Psoas muscle (tissue), 8 donors: ENCODE measurements at places on chromosomes 6 and 20. TPM values are rescaled to one million over a fixed set of nuclear protein-coding genes. Genes with fewer than 3 reads are reported as not detected.

DNA sequence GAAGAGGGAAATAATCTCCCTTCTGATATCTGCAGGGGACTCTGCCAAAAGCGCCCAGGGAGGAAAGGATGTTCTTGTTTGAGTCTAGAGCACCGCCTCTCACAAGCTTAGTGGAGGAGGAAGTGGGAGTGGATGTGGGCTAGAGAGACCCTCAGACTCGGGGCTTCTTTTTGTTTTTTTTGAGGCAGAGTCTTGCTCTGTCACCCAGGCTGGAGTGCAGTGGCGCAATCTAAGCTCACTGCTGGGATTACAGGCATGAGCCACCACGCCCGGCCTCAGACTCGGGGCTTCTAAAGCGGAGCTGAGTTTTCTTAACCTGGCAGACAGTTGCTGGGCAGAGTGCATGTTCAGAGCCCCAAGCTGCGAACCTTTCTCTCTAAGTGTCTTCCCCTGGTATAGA lies 310.8 kb downstream of the BMP7 start:
- no peak for DNase-seq

GRCh38 chr6:139841794-139842215 lies 467.4 kb upstream of the CITED2 start:
- no peak for DNase-seq

DNA sequence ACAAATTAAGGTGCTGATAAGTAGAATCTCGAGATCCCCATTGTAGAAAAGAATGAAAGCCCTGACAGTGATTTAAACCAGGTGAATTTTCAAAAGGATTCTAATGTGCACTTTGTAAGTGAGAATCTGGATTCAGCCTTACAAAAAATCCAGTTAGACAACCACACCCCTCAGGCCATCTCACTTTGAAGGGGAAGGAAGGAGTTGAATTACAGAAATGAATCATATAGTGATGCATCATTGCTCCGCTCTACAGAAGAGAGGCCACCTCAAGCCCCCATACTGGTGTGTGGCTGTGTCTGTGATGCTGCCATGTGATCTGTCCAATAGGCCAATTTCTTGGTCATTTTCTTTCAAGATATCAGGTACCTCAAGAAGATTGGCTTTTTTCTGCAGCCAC lies 85.5 kb upstream of the NT5E start:
- DNase-seq: no peak

TMEM14B gene
- 81.2 TPM for total RNA-seq

DNA sequence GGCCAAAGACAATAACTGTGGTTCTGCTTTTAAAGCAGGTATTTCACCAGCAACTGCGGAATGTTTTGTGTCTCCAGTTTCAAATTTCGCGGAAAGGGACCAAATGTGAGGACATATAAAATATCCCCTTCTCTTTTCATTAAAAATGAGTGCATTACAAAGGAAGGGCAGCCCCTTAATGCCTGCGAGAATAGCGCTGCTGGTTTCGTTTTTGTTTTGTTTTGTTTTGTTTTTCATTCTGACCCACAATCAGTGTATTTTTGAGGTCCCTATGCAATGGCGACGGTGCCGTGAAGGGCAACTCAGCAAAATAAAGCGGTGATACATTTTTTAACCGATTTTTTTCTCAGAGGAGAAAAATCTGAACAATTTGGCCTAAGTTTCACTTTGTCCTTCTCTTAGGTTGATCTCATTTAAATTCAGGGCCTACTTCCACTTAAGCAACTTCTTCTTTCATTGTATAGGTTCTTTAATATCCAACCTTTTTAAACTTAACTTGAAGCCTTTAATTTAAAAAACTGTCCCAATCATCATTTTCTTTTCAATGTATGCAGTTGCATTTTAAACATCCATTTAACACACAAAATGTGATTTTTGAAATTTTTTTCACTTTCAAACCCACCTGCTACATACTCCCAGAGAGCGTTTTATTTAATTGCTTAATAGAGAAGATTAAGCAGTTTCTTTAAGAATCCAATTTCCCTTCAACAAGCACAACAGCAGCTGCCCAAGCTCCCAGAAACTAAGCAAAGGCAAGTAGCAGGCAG lies 2.9 kb upstream of the HIVEP2 start:
- DNase-seq: no peak

DNA sequence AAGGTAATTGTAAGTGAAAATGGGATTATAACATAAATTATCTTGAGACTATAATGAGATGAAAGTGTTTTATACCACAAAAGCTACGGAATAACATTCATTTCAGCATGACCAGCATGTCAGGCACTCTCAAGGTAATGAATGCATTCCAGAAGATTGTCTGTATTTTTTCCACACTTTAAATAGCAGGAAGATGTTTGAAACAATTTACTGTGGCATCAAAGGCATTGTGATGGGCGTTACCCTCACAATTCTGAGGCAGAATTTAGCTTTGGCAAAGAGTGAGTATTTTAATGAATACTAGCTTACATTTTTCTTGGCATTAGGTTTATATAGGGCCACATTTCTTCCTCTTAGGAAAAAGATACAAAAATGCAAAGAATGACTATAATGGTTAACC lies 627.2 kb downstream of the BCKDHB start:
- no peak for DNase-seq

GRCh38 chr20:8267009-8267408 lies 134.9 kb downstream of the PLCB1 start:
- no peak for DNase-seq

DNA sequence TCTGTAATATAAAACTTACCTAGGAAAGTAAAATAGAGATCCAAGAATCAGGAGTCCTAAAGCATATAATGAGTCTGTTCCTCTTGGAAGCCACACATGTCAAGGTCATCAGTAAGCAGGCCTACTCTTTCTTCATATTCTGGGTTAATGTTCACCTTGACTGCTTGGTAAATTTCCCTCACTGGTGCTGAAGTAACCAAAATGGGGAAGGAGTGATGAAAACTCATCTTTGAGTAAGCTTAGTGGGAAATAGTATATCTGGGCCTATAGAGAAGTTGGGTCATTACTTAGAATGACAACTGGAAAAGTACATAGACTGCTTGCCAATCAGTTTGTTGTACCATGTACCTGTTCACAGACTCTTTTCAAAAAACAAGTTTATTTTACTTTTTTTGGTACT lies 6.6 kb downstream of the TSPYL4 start:
- no peak for DNase-seq

LTA gene
- not detected for total RNA-seq

SGK2 gene
- total RNA-seq: not detected

BMP2 gene
- total RNA-seq: 1.7 TPM

GRCh38 chr20:15563836-15564235 lies 1009.4 kb downstream of the KIF16B start:
- DNase-seq: no peak

- DNase-seq: no peak
Measured at GRCh38 chr6:14129575-14129974, 12.0 kb downstream of the CD83 start.

DNA sequence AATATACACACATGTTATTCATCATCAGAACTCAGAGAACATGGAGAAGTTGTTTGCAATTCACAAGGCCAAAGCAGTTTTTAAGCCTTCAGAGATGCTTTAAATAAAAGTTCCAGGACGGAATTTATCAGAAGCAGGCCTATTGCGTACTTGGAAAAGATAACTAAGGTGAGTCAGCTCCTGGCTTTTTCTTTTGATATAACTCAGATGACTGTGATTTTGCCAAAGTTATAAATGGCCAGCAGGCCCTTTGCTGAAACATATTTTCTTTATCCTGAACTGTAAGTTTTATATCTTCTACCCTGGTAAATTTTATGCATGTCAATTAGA lies 55.0 kb upstream of the PLCB1 start:
- no peak for DNase-seq

GRCh38 chr20:14878676-14879019 lies 541.2 kb upstream of the FLRT3 start:
- DNase-seq: no peak

BHLHE23 gene
- total RNA-seq: not detected

GRCh38 chr20:5745416-5746030 lies 4.7 kb upstream of the SHLD1 start:
- DNase-seq: no peak

DNA sequence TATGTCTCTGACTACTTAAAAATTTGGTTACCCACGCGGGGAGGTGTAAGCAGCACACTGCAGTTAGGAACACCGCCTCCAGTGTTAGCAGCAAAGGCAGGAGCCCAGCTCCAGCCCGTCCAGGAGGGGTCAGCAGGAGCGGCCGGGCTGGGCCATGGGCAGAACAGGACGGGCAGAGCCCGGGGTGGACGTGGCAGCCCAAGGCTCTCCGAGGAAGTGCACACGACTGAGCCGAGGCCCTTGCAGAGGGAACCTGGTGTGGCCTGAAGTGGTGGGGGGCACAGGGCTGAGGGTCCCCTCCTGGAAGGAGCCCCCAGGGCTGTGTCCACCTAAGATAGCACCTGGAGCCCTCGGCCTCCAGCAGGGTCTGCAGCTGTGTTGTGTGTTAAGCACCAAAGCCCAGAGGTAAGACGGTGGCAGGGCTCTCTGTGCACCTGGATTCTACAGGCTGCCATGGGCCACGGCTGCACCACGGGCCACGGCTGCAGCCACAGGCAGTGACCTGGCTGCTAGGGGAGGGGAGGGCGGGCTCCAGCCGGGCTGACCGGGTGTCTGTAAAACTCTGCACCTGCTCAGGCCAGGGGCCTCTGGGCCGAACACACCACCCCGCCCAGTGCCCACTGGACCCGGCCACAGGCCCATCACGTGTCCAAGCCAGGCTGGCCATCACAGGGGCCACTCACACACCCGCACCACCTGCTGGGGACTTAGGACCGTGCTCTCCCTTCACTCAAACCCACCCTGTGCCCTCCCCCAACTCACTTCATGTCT lies 6.6 kb downstream of the SLC2A4RG start:
- DNase-seq: peak; percentile 26

GRCh38 chr6:124661097-124661661 lies 301.1 kb upstream of the RNF217 start:
- no peak for DNase-seq

- DNase-seq: no peak
Measured at GRCh38 chr6:166076625-166077024, 91.0 kb downstream of the TBXT start.

SLC22A2 gene
- 0.39 TPM for total RNA-seq

GRCh38 chr20:62238569-62239277 lies 402 bp downstream of the OSBPL2 start:
- no peak for DNase-seq

GRCh38 chr6:43271944-43272343 lies 26.1 kb upstream of the SLC22A7 start:
- DNase-seq: no peak

DNA sequence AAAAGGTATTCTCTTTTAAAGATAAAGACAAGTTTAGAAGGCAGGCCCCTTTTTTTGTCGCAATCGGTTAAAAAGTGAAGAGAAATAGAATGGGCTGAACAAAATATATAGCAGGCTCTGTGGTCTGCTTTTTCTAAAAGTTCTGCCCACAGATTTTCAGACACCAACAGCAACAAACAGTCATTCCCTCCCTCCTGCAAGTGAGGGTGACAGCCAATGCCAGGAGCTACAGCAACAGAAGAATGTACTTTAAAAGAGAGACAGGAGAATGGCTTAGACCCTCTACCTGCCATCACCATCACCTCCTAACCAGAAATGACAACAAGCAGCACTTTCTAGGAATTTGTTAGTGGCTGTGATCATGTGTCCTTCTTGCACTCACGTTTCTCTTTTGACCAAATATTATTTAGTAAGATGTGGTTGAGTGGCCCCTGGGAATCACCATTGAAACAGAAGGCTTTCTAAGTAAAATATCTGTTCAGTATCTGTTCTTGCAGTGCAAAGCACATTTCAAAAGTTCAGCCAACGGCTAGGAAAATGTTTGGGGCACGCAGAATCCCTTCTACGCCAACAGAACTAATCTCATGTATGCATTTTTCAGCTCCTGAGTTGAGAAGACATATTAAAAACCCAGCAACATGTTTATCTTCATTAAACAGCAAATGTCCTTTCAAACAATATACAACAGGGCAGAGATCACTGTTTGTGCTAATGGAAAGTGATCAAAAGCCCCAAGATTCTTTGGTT lies 248.5 kb downstream of the ATXN1 start:
- no peak for DNase-seq

GRCh38 chr6:154304191-154304590 lies 52.4 kb downstream of the IPCEF1 start:
- no peak for DNase-seq

GRCh38 chr6:113433335-113433991 lies 423.7 kb upstream of the MARCKS start:
- DNase-seq: peak; percentile 67

DNA sequence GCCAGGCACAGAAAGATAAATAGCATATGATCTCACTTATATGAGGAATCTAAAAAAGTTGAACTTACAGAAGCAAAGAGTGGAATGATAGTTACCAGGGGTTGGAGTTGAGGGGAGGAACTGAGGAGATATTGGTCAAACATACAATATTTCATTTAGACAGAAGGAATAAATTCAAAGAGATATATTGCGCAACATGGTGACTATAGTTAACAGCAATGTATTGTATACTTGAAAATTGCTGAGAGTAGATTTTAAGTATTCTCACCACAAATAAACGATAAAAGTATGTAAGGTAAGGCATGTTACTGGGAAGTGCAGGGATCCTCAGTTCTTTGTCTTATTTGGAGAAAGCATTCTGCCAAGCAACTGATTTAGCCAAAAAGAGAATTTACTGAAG lies 171.9 kb downstream of the LMBRD1 start:
- no peak for DNase-seq

DNAH8 gene
- 0.02 TPM for total RNA-seq

DNA sequence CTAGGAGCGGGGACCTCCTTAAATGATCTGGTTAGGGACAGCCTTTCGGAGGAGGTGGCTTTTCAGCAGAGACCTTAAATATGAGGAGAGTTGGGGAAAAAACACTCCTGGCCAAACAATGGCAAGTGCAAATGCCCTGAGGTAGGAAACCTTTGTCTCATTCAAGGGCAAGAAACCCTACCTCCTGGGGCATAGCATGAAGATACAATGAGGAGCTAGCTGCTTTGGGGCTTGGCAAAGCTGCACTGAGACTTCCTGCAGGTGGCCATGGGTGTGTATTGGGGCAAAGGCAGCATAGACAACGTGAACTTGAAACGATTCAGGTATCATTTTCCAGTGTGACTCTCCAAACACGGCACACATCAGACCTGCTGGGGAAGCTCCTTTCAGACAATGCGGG lies 30.7 kb downstream of the PMEPA1 start:
- DNase-seq: no peak

- peak; percentile 64 for DNase-seq
Measured at GRCh38 chr20:10427060-10427692, 6.8 kb downstream of the MKKS start.

- DNase-seq: no peak
Measured at GRCh38 chr20:51085769-51086168, 62.9 kb upstream of the KCNG1 start.

GRCh38 chr6:168737014-168737413 lies 296.0 kb downstream of the SMOC2 start:
- no peak for DNase-seq
